ENCODE measurements at places on chromosomes 2 and 18.

GRCh38 chr2:111015283-111015995, 105.3 kb upstream of the BCL2L11 start:
- no peak for DNase-seq

DNA sequence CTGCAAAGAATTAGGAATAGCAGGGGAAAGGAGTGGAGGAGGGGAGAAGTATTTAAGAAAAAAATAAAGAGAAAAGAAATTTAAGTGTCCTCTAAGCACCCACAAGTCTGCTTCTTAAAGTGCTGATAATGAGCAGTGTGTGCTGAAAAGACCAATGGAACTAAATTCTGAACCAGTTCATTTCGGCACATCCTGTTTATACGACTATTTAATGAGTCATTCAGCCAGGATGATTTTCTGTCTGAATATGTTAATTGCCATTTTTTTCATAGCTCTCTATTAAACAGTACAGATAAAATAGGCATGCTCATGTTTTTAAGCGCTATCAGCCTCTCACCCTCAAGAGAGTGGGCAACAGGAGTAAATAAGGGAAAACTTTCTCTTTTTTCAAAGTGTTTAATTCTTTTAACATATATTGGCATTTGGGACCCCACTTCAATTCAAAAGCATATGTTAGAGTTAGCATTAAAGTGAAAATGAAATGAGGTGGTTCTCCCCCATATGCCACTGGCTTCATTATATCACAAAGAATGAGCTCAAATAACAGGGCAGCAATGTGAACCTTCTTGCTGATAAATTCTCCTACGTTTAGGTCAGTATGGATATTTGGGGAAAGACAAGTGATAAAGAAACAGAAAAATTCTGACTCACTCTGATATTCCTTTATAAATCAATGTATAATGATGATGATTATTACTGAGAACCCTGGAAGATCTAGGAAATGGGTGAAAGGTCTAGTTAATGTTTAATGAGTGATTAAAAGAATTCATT, 87.5 kb downstream of the TCF4 start:
- DNase-seq, result no peak

DNA sequence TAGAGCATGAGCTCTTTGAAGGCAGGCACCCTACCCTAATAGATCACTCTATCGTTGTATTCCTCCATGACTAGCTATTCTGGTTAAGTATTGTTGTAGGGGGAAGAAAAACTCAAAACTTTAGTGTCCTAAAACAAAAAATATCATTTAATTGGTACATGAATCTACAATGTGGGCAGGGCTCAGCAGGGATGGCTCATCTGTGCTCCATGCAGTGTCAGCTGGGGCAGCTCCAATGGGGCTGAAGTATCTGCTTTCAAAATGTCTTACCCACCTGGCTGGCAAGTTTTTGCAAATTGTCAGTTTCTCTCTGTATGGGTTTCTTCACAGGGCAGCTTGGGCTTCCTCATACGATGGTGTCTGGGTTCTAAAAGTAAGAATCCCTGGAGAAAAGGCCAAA, 83.2 kb upstream of the ITGA6 start:
- DNase-seq, result no peak

GRCh38 chr2:231984992-231985391, 23.5 kb downstream of the DIS3L2 start:
- DNase-seq, result no peak

DNA sequence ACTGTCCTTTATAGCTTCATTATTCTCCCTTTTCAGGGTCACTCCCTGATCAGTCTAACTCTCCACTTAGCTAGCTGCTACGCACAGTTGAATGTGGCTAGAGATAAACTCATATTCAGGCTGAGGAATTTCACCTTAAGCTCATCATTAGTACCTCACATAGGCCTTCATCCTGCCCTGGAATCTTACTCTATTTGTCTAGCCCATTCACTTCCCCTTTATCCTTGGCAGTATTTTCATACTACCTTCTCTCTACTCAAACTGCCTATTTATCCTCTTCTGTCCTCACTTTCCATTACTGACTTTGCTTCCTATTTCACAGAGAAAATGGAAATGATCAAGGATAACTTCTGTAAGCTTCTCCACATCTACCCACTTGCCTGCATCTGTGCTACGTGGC, 10.6 kb upstream of the DSC2 start:
- DNase-seq, result no peak

GRCh38 chr2:69306822-69307578, 80.0 kb downstream of the GFPT1 start:
- peak; percentile 35 for DNase-seq

- no peak for DNase-seq
These were observed 63.6 kb upstream of the ACSL3 start for GRCh38 chr2:222797261-222797660.

DNA sequence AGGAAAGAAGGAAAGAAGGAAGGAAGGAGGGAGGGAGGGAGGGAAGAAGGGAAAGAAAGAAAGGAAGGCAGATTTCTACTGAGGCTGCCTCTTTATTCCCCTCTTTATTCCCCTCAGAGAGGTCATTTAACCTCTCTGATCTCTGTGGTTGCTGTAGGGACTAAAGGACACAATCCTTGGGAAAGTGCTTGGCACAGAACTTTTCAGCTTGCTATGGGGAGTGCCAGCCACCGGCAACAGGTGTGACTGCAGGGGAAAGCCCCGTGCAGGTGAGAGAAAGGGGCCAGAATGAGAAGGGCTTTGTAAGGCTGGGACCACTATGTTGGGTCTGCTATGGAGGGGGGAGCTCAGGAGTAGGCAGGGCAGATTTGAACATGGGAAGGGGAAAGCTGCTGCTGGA, 27.7 kb upstream of the STEAP3 start:
- no peak for DNase-seq

- no peak for DNase-seq
These were observed 27.3 kb downstream of the SPRED2 start for GRCh38 chr2:65404988-65405697.

DNA sequence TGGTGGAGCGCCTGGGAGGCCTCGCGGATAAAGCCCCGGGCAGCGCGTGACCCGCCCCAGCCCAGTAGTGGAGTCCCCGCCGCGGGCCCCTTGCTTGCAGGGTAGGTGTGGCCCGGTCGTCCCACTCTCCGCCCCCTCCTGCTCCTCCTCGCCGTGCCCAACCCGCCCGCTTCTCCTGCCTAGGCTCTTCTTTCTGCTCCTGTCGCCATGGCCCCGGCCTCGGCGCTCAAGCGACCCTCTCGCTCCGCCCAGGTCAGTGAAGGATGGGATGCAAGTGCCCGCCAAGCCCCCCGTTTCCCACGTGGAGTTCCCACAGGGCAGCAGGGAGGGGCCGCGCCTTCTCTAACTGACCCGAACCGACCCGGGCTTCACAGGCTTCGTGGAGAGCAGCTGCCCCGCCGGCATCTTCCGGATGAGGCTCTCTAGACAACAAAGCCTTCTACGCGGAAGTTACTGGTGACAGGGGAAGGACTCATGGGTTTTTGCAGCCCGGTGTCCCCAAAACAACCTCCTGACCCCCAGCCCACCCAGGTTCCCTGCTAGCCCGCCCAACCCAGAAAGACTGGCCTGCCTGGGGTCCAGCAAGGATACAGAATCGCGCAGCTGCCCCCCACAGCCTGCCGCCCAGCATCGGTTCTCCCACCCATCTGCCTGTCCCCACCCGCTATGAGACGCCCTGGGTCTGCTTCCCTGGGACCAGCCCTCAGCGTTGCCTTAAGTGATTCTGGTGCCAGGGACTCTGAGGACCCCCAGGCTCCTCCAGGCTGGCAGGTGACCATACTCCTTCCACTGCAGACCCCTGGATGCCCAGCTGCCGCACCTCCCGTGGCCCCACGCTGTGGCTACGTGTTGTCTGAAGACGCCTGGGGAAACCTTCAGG, 32.8 kb downstream of the TTC32 start:
- DNase-seq, result no peak

DNA sequence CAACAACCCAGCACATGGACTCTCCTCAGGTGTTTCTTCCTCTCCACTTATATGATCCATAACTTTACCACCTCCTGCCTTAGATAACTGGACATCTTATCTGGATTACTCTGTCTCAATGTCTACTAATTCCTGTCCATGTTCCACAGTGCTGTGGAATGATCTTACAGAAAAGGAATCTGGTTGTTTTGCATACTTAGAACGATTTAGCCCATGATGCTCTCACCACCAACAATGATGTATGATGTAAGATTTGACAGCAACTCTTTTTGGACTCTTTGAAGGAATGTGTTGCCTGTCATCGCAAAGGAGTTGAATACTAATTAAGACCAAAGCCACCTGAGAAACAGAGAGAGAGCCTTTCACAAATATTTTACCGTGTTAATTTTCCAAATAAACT, 37.7 kb upstream of the SYT4 start:
- DNase-seq, result no peak

DNA sequence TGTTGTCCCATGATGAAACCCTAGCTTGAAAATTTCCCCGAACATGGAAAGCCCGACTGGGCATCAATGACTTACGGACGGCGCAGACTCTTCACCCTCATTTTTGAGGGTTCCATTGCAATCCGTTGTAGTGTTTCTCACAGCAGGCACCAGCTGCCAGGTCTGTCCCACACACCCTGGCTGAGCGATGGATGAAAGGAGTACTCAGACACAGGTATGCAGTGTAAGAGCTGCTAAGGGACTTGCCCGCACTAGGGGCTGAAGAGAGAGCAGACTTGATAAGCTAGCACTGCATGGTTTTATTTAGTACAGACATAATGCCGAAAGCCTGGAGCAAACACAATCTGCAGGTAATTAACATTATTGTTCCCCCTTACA, 15.8 kb downstream of the DYNAP start:
- no peak for DNase-seq

GRCh38 chr2:964562-964961, 13.9 kb downstream of the SNTG2 start:
- DNase-seq, result no peak

GRCh38 chr2:138010890-138011289, 46.6 kb downstream of the HNMT start:
- DNase-seq, result no peak

DNA sequence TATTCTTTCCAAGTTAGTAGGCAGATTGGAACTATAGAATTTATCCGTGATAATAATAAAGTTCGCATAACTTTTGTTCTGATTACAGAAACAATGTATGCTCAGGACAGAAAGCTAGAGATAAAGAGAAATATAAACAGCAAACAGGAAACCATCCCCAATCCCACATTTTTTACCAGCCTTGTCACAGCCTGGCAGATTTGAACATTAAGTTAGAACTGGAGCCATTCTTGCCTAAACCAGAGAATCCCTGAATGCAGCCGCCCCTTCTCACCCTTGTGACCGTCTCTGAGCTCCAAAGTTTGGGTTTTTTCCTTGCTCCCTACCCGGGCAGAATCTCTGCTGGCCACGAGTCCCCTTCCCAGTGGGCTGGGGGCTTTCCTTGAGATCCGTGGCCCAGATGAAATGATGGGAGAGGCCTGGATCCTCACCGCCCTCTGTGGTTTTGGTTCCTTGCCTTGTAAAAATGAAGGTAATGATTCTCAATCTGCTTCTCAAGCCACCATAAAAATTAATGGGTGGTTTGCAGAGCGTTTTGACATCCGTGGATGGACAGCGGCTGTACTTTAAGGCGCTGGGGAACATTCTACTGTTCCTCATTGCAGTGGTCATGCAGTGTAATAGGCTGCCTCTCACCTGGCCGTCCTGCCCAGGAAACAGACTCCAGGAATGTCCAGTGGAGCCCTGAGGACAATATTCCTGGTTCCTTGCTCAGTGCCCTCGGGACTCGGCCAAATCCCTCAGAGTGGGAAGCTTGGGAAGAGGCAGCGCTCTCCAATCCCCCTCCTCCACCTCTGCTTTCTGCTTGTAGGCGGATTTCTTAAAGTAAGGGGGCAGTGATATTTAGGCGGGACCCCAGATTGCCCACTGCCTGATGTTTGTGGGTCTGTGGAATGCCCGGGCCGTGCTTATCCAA, 1.6 kb downstream of the SH3BP4 start:
- no peak for DNase-seq

GRCh38 chr2:159712929-159713420, 669 bp downstream of the MARCHF7 start:
- no peak for DNase-seq

DNA sequence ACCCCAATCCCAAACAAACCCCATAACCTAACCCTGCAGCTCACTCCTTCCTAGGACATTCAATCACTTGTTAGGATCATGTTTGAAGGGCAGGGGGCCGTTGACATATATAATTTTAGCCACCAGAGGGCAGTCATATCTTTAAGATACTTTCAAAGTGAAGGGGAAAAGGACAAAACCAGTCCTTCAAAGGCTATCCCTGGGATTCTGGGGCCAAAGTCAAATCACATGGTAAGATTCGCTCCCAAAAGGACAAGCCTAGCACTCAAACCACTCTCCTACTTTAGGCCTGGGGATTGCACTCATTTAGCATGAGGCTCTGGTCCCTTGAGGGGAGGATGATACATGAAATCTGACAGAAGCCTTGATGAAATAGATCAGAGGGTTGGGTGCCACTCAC, 44.6 kb downstream of the HAUS1 start:
- DNase-seq, result peak; percentile 61

DNA sequence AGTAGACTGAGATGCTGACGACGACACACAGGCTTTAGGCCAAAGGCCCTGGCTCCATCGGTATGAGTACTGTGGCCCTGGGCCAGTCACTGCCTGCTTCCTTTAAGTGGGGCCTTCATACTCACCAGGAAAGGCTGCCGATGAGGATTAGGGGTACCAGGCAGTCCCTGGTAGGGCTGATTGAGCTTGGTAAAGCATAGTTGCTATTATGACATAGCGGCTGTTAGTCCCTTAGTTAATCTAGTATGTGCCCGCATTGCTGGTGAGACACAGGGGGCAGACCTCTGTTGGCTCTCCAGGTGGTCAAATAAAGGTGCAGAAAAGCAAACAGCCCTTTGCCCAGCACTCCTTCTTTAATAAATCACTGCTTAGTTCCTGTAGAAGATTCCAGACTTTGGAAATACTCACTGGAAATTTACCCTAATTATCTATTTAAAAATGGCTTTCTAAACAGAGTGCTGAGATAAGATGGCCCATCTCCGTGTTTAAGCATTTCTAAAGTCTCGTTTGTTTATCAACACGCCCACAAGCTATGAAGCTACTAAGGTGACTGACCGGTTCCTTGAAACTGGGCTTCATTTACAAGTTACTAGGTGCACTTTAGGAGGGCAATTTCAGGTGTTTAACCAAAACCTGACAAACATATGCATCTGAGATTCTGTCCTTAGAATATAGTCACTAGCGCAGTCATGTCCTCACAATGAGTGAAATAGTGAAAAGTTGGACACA, 8.7 kb upstream of the BIN1 start:
- no peak for DNase-seq

- DNase-seq, result no peak
These were observed 71.5 kb downstream of the SLC4A3 start for GRCh38 chr2:219698748-219699439.

GRCh38 chr2:120381661-120382060, 35.7 kb downstream of the INHBB start:
- DNase-seq, result no peak

- no peak for DNase-seq
These were observed 20.2 kb downstream of the RALBP1 start for GRCh38 chr18:9495465-9495864.

- no peak for DNase-seq
These were observed 48.1 kb downstream of the MYOM1 start for GRCh38 chr18:3171631-3172030.

- no peak for DNase-seq
These were observed 37.8 kb upstream of the CCDC195 start for GRCh38 chr2:224753743-224754540.
